ENCODE measurements at places on chromosomes 7 and 10. TPM values are rescaled to one million over a fixed set of nuclear protein-coding genes. Genes with fewer than 3 reads are reported as not detected.

PODXL gene
- 0.88 TPM for total RNA-seq

CPA4 gene
- total RNA-seq: 9.4 TPM

OR2A1 gene
- not detected for total RNA-seq

NPSR1 gene
- not detected for total RNA-seq

SEC61G gene
- total RNA-seq: 503 TPM

PFKFB3 gene
- total RNA-seq: 14.7 TPM

PWWP2B gene
- 12.0 TPM for total RNA-seq

NANOS1 gene
- total RNA-seq: 0.66 TPM

GPC2 gene
- total RNA-seq: 1.9 TPM

GATA3 gene
- 0.29 TPM for total RNA-seq

CDHR3 gene
- 5.2 TPM for total RNA-seq

ABCB1 gene
- 2.4 TPM for total RNA-seq

RAB11FIP2 gene
- total RNA-seq: 21.4 TPM

DLX6 gene
- not detected for total RNA-seq

CYP2C19 gene
- total RNA-seq: not detected

ZPBP gene
- total RNA-seq: not detected

CPA1 gene
- 1.8 TPM for total RNA-seq

THSD7A gene
- 0.44 TPM for total RNA-seq

SPDYE1 gene
- not detected for total RNA-seq

STAG3 gene
- total RNA-seq: 0.44 TPM

GIMAP4 gene
- total RNA-seq: 0.14 TPM

TAS2R5 gene
- total RNA-seq: 0.57 TPM

MRLN gene
- not detected for total RNA-seq

TMEM236 gene
- total RNA-seq: under 0.01 TPM

Data from placental pericyte (primary cell).